ENCODE measurements at places on chromosomes 2 and 18. TPM values are rescaled to one million over a fixed set of nuclear protein-coding genes. Genes with fewer than 3 reads are reported as not detected.
A peak's percentile ranks its signal among the peaks of the same experiment; 100 is the strongest.

GRCh38 chr2:11473659-11474433, 7.9 kb upstream of the E2F6 start:
- no peak for DNase-seq

DNA sequence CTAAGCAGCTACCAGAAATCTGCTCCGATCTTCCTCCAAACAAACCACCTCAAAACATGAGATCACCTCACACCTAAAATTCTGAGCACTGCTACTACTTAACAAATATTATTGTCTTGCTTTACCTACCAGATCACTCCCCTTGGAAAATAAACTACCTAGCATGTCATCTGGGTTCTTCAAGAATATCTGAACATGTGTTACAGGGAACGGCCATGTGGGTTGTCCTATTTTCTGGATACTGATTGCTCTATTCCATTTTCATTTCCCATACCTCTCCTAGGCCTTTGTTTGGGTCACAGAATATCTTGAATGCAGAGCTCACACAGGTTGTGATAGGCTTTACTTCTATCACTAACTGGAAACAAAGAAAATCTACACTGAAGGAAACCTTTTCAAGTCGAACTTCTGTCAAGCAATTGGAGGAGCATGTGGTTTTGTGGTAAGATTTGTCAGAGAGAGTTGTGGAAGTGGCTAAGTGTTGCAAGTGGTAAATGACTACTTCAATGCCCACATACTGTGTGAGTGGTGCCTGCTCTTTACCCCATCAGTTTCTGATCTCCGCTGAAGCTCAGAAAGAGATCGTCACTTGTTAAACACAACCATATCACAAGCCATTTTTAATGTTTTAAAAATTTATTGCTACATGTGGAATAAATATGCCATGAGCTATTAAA, 739.1 kb upstream of the ZEB2 start:
- no peak for DNase-seq

DNA sequence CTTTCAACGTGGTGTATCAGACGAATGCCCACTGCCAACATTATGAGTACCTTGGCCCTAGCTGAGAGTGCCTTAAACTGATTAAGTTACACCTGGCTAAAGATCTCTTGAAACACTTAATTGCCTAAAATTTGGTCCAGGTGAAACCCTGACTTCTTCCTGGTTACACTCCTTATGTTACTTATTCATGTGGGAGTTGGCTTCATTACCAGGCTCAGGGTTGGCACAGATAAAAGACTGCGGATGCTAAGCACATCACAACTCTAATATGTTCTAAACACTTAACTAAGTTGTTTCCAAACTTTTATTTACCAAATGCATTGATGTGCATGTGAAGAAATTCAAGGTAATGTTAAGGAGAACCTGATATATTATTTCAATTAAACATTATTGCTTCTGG, 298.9 kb downstream of the TCF4 start:
- DNase-seq: no peak

- no peak for DNase-seq
These were observed 3.8 kb downstream of the PROC start for GRCh38 chr2:127421871-127422558.

GRCh38 chr2:47007223-47007825, 91.7 kb upstream of the MCFD2 start:
- no peak for DNase-seq

DNA sequence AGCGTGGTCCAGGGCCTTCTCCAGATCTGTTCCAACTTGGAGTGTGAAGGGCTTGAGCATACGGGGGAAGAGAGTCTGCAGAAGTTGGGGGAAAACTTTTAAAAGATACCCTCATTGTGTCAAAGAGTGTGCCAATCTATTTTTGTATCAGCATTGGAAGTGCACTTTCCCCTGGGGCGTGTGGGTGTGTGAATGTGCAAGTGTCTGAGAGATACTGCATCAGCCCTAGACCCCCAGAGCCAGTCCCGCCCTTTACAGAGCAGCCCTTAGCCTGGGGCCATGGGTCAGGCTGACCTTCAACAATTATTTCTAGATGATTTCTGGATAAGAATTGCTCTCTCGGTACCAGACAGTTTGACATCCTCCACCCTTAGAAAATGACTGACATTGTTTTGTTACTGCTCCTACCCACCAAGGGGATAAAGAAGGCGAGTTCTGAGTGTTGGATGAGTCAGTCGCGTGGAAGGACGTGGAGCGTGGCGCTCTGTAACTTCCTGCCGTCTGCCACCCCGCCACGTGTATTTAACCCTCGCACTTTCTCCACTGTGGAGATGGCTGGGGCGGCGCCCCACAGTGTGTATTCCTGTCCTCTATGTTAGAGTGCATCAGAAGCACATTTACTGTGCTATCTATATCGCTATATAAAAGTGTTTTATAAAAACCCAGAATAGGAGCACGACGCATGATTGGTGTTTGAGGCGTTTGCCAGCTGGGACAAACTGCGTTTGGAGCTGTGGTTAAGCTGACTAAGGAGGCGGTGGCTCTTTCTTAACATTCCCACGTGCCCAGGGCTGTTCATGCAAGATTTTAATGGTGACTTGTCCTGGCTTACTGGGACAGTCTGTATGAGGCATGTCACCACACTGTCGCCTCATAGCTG, 122.6 kb downstream of the CABLES1 start:
- DNase-seq: no peak

- no peak for DNase-seq
These were observed 50.8 kb downstream of the SUMO1 start for GRCh38 chr2:202187570-202187969.

DNA sequence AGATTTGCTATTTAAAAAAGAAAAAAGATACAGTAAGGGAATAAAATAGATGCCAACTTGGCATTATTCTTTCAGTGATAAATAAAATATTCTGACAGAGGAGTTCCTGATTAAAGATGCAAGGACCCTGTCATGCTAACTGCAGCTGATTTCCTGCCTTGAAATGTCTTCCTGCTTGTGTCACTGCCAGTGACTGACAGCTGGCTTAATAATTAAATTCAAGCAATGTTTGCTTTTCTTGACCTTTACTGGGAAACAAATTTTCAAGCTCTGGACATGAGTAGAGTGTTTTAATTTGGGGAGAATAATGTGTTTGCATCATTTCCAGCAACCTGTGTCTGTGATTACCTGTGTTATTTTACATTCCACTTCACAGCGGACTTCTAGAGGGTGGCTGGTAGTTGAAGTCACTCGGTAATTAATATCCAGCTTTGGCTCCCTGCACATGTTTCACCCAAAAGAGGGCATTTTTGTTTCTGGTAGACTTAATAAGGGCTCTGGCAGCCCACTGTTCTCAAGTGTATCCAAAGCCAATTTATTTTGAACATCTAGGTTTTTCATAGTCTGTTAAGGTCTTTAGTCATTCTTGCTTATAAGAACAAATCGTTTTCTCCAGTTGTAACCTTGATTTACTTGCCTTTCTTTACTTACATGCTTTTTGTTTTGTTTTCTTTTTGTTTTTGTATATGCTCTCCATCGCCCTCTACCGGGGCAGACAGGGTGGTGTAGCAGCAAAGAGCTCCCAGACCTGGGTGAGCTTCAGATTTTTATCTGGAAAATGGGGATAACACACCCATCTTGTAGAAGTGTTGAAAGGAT, 48.5 kb upstream of the PROKR1 start:
- DNase-seq: peak; percentile 21

DNA sequence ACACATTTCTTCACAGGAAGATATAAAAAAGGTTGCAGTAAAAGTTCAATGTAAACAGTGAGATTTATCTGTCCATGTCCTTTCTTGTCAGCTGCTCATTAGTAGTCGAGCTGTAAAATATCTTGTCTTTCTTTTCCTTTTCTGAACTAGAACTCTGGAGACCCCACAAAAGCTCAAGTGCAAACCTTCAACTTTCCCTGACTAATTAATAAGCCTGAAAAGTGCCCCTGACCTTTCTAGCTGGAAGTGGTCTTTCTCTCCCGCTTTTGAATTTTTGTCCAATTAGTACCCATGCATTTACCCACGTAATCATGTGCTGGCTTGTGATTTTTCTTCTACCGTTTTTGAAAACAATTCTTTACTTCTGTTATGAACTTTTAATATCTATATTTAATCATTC, 63.6 kb upstream of the EHBP1 start:
- DNase-seq: no peak

DNA sequence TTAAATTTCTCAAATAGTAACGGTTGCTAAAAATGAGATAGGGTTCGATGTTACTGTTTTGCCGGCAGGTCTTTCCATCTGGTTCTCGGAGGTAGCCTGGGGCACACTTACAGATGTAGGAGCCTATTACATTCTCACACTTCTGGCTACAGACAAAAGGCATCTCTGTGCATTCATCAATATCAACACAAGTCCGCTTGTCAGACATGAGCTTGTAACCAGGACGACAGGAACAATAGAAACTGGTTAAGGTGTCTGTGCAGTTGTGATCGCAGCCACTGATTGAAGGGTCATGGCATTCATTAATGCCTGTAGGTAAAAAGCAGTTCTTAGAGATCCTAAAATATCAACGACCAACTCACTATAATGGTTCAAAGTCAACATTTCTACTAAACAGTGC, 116.3 kb downstream of the DHRS9 start:
- DNase-seq: no peak

DNA sequence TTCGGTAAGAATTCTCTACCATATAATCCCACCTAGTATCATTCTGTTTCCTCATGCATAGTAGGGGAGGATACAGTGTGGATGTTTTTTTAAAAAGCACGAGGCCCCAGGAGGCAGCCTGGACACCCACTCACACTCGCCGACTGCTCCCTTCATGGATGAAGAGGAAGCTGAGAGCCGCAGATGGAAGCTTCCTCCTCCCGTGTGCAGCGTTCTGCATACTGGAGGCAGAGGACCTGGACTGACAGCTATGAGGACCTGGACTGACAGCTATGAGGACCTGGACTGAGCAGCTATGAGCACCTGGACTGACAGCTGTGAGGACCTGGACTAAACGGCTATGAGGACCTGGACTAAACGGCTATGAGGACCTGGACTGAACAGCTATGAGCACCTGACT, 234.4 kb downstream of the NDUFA10 start:
- no peak for DNase-seq

GRCh38 chr2:168050377-168050776, 197.0 kb downstream of the STK39 start:
- DNase-seq: no peak

GRCh38 chr2:70121627-70122372, 34.5 kb downstream of the PCBP1 start:
- no peak for DNase-seq

- DNase-seq: peak; percentile 78
These were observed 1.1 kb upstream of the CXCR4 start for GRCh38 chr2:136118819-136119716.

DNA sequence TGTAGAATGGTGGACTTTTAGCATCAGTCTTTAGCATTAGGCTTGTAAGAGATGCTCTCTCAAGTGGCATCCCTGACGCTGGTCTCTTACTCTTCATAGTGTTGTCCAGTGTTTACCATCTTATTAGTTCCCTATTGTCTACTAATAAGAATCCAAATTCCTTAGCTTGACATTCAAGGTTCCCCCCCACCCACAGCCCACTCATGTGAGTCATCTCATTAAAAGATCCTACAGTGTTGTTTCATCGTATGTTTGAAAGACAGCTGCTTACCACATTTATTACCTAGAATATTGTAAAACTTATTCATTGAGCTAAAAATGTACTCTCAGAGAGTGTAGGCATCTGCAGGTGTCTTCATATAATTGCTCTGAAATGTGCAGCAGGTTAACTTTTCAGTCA, 28.5 kb downstream of the EIF5B start:
- DNase-seq: no peak

DNA sequence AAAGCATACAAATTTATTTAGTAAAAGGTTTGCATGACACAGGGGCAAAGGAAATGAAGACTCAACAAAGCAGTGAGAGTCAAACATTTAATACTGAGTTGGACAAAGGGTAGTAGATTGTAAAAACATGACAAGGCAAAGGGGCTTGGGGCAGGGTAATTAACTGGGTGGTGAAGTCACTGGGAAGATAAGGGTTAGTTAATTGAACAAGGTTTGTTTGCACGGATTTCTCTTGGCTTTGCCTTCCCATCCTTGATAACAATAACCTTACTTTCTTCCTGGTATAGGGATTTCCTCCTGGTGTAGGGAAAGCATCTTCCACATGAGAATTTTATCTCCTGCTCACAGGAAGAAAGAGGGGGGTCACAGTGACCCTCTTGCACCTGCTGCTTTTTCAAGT, 26.8 kb upstream of the RTTN start:
- no peak for DNase-seq

- no peak for DNase-seq
These were observed 52.7 kb upstream of the CYP1B1 start for GRCh38 chr2:38128653-38129052.

GRCh38 chr18:9519399-9519798, 44.1 kb downstream of the RALBP1 start:
- no peak for DNase-seq

DNA sequence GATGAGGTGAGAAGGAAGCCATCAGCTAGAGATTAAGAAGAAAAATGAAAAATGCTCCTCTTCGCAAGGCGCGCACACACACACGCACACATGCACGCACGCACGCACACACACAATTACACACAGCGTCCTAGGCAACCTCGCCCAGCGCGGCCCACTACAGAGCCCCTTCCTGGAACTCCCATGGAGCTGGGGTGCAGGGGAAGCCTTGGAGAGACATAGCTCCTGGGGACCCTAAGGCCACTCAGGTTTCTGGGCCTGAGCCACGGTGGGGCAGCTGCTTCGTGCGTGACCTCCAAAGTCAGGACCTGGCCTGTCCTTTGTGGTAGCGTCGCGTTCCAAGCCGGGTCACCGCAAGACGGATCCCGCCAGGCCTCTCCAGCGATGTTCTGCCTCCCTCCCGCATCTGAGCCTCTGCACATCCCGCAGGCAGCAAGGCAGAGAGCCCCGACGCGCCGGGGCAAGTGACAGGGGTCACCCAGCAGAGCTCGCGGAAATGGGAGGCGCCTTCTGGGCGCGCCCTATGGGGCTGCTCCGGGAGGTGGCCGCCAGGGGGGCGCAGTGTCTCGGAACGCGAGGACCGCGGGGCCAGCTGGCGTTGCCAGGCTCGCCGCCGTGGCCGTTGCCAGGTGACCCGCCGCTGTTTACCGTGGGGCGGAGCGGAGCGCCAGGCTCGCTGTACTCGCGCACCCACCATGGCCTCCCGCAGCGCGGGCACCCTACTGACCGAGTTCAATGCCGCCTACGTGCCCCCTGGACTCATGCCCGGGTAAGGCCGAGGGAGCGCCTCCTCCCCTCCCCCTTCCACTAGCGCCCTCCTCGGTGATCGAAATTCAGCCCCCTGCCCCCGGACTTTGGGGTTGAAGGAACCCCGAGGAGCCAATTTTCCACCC, 79.0 kb downstream of the CIB4 start:
- DNase-seq: no peak

RFX8 gene
- total RNA-seq: not detected

SERPINB10 gene
- total RNA-seq: not detected

ZNF514 gene
- total RNA-seq: 19.0 TPM

KCNK3 gene
- total RNA-seq: not detected

MC5R gene
- not detected for total RNA-seq

GALM gene
- 5.4 TPM for total RNA-seq

RAB27B gene
- 0.17 TPM for total RNA-seq

SNRPD1 gene
- 58.1 TPM for total RNA-seq

TNS1 gene
- total RNA-seq: 0.13 TPM

RNU2-63P gene
- 9.7 TPM for total RNA-seq

BMP10 gene
- not detected for total RNA-seq
